AG08396 (cell line): ENCODE measurements at places on chromosomes 2 and 18.
A peak's percentile ranks its signal among the peaks of the same experiment; 100 is the strongest.

DNA sequence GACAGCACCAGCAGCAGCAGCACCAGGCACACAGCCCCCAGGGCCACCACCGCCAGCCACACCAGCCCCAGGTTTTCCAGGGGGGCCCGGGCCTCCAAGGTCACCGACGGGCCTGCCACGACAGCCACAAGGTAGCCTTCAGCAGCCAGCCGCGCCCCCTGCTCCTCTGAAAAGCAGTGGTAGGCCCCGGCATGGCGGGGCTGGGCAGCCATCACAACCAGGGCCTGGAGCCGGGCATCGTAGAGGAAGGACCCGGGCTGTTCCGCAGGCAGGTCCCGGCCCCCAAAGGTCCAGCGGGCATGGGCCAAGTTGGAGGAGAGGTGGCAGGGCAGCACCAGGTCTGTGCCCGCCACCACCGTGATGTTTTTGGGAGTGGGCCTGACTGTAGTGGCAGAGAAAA, 3.3 kb upstream of the ANKRD39 start:
- DNase-seq, result no peak

- no peak for DNase-seq
These were observed 5.0 kb downstream of the HAAO start for GRCh38 chr2:42787424-42787787.

- no peak for DNase-seq
These were observed 30.7 kb downstream of the XRCC5 start for GRCh38 chr2:216139884-216140283.

DNA sequence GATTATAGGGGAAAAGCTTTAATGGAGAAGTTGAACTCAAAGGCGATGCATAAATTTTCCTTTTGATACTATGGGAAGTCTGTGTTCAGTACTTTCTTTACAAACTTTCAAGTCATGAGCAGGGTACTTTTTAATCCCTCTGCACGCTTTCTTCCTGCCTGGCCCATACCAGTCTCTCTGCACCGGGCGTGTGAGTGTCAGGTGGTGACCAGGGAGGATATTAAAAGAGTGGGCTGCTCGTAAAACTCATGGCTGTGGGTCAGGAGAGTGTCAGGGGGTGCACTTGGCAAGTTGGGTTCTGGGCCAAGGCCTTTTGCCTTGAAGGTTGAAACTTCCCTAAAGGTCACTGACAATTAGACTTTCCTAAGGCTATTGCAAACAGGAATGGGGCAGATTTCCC, 367.8 kb downstream of the GPD2 start:
- DNase-seq, result no peak

DNA sequence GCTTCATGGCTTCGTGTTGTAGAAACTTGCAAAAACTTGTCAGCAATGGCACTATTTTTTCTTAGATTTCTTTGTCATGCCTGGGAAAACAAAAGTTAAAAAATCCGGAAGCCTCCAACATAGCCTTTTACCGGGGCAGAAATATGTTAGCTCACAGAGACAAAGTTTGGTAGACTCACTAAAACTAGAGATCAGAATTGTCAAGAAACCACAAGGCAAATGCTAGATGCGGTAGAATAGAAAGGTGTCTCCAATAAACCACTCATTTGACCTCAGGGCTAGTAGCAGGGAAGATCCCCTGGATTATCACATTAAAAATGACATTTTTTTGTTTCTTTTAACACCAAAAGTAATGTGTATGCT, 405 bp downstream of the CASP10 start:
- DNase-seq, result no peak

GRCh38 chr2:233418761-233419546, 64.7 kb downstream of the DGKD start:
- no peak for DNase-seq

- no peak for DNase-seq
These were observed 19.4 kb upstream of the NFE2L2 start for GRCh38 chr2:177283906-177284305.

DNA sequence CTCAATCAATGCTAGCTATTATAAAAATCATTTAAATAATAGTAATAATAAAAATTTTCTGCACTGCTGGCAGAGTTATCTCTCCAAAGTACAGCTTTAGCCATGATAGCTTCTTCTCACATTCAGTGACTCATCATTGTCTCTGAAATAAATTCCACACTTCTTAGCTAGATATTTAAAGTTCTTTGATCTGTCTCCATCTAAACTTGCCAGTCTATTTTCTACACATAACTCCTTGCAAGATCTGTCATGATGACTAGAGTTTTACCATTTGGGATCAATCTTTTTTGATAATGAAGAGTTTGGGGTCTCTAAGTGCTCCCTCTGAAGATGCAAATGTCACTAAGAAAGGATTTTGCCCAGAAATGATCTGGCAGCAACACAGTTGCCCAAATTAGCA, 155.4 kb upstream of the LHCGR start:
- no peak for DNase-seq

DNA sequence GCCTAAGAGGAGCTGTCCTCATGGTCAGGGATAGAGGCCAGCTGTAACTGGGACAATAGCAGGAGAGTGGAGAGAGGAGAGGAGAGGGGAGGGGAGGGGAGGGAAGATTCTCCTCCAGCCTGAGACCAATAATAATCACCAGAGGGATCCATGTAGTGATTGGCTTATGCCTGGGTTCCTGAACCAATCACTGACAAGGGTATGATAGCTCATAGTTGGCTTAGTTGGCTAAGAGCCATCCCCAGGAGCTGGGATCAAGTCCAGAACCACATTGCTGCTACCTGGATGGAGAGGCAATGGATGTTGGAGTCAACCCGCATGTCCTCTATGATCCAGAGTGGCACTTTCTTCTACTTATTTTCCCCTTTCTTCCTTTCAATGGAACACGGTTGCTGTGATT, 7.7 kb upstream of the ST8SIA5 start:
- DNase-seq, result no peak

DNA sequence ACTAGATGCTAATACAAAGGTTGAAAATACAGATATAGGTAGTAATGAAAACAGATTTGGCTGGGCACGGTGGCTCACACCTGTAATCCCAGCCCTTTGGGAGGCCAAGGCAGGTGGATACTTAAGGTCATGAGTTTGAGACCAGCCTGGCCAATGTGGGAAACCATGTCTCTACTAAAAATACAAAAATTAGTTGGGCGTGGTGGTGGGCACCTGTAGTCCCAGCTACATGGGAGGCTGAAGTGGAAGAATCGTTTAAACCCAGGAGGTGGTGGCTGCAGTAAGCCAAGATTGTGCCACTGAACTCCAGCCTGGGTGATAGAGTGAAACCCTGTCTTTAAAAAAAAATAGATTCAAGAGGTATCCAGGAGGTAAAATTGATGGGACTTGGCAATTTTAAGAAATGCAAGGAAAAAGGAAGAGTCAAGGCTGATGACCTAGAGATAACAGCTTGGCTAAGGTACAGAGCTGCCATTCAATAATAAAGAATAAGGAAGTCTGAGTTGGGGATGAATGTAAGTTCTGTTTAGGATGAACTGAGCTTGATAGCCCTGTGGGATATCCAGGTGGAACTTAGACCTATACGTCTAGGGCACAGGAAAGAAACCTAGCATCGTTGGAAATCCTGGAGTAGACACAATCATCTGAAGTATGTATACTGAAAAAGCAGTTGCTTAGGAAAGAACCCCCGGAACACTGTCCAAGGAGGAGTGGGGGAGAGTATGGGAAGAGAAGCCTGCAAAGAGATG, 9.1 kb downstream of the MAT2A start:
- no peak for DNase-seq

DNA sequence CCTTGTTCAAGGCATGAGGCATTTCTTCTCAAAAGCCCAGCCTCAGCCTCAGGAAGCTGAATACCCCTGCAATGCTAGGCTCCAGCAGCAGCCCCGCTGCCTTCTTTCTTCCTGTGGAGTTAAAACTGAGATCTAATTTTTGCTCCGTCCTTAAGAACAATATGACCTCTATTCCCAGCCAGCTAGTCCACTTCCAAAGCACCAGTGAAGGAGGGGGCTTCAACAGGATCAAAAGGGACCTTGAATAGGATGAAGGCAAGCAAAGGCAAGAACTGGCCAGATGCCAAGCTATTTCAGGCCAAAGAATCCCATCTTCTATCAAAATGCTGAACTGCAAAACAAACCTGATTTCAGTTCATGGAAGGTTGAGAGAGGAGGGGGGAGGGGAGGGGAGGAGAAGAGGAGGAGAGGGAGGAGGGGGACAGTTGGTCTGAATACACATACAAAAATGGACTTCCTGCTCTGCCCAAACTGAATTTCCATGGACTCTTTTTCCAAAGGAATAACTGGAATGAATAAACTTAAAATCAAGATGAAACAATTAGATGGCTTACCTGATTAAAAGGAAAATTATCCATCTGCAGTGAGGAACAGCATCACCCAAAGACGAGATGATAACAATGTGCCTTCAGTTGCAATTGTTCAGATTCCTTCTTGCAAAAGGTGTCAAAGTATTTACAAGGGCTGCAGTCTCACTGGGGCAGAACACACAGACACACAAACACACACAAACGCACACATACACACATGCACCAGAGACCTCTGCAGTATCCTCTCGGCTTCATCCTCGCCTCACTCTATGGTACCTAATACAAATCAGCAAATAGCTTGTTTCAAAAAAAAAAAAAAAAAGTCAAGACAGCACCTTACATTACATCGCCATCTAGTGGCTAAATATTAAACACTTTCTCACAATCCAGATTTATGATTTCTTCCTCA, at the start of gene SCN1A:
Gene SCN1A, minus strand, starts transcription at position 804 of the 939 bp plus-strand sequence. CDS start 54,399 bp downstream, outside the sequence.
- peak; percentile 23 for DNase-seq

GRCh38 chr2:176110415-176111308, 3.6 kb downstream of the HOXD11 start:
- DNase-seq, result no peak

GRCh38 chr2:86016581-86016980, 89.1 kb downstream of the POLR1A start:
- no peak for DNase-seq

- DNase-seq, result no peak
These were observed 51.4 kb downstream of the OSBPL1A start for GRCh38 chr18:24346254-24346653.

GRCh38 chr2:203237346-203238238, 1.2 kb upstream of the CYP20A1 start:
- no peak for DNase-seq

GRCh38 chr2:209556354-209556961, 132.6 kb downstream of the MAP2 start:
- DNase-seq, result peak; percentile 42

DNA sequence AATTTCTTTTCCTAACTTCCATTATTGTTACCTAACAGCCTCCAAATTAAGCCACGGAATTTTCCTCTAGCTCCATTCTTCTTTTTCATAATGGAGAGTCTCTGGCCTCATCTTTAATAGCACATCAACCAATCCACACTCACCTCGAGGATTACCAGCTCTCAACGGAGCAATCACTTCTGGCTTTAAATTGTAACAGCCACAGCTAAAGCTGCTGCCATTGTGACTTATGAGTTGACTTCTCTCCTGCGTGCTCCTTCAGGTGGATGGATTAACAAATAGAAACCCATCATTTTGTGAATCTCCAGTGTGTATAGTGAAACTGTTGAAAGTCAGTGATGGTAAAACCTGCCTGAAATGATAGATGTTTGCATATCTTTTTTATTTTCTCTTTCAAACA, 24.9 kb upstream of the SLC5A7 start:
- DNase-seq, result no peak

DNA sequence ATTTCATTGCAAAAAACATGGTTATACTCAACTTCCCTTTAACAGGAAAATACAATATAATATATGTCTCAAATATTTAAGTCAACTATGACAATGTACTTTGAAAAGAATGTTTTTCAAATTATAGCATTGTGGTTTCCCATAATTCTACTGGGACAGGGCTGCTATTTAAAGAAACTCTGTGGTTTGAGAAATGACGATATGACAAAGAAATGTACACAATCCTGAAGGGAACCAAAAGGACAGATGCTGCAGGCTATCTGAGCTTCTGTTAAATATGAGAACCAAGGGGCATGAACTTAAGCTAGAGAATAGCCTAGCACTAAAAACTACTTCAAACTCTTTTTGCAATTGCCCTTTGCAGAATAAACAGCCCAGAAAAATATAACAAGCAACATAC, 415.9 kb downstream of the GRB14 start:
- DNase-seq, result peak; percentile 42

GRCh38 chr18:5095239-5095638, 101.8 kb downstream of the AKAIN1 start:
- no peak for DNase-seq

DNA sequence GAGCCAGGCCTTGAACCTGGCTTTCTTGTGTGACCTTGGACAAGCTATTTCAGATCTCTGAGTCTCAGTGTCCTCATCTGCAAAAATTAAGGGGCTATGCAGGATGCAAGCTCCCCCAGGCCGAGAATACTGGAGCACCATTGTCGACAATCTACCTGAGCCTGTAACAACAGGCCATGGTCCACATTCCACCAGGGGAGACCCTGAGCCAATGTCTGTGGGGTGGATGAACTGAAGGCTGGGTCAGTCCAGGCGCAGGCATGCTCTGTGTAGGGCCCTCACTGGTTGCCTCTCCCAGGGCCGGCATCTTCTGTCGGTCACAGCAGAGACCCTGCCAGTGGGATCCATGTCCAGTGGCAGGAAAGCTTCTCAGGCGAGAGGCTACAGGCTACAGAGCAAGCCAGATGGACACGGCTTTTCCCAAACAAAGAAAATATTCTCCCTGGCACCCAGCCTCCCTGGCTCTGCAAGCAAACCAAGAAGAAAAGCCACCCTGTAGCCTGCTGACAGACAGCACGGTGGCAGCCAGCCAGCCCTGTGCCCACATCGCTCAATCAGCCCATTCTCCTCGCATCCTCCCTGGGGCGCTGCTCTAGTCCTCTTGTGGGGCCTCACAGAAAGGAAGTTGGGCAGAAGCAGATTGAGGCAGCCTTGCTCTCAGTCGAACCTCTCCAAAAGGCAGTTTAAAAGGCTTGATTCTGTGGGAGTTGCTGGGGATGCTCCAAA, 48.7 kb upstream of the FZD7 start:
- no peak for DNase-seq

DNA sequence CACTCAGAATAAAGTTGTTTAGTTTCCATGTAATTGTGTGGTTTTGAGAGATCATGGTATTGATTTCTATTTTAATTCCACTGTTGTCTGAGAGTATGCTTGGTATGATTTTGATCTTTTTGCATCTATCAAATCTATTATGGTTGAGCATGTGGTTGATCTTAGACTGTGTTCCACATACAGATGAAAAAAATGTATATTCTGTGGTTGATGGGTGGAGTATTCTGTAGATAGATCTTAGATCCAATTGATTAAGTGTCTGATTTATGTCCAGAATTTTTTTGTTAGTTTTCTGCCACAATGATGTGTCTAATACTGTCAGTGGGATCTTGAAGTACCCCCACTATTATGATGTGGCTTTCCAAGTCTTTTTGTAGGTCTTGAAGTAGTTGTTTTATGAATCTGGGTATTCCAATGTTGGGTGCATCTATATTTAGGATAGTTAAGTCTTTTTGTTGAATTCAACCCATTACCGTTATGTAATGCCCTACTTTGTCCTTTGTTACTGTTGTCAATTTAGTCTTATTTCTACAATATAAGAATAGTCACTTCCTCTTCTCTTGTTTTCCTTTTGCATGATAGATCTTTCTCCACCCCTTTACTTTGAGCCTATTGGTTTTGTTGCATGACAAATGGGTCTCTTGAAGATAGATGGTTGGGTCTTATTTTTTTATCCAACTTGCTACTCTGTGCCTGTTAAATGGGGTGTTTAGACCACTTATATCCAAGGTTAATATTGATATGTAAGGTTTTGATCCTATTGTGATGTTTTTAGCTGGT, 101.8 kb downstream of the TRABD2A start:
- DNase-seq, result no peak

GRCh38 chr18:31596081-31596872, 4.6 kb downstream of the TTR start:
- no peak for DNase-seq
